Suprapubic skin (tissue), 4 donors: ENCODE measurements at places on chromosomes 6 and 20. TPM values are rescaled to one million over a fixed set of nuclear protein-coding genes. Genes with fewer than 3 reads are reported as not detected.
A peak's percentile ranks its signal among the peaks of the same experiment; 100 is the strongest.

DNA sequence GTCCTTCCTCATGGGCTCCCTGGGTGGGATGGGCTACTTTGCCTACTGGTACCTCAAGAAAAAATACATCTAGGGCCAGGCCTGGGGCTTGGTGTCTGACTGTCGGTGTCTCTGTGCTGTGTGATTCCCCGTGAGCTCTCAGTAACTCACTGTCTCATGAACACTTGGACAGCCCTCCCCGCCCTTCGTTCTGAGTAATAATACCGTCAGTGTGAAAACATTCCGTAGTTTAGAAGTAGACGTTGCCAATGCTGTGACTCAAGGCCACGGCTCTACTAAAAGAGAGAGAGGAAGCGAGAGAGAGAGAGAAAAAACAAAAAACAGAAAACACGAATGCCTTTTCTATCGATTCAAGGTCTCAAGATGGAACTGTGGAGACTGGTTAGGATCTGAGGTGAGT lies 31.8 kb downstream of the FITM2 start:
- DNase-seq: no peak

DNA sequence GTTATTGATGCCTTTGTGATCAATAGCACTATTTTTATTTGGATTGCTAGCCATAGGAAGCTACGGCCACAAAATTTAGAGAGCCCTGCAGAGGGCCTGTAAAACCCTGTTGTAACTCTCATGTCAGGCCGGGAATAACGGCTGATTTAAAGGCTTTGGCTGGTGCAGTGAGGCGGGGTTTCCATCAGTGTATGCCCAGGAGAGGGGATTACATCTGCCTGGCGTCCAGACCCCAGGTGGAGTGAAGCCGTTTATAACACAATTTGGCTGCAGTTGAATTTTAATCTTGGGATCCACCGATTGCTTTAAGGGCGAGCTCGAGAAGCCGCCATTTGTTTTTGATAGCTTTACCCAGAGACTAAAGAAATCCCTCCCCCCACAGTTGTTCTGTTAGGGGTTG lies 29.1 kb upstream of the APCDD1L start:
- DNase-seq: no peak

- no peak for DNase-seq
Observed at GRCh38 chr20:48025051-48025515, 239.8 kb upstream of the SULF2 start.

- no peak for DNase-seq
Observed at GRCh38 chr6:160871320-160871719, 120.2 kb upstream of the MAP3K4 start.

DNA sequence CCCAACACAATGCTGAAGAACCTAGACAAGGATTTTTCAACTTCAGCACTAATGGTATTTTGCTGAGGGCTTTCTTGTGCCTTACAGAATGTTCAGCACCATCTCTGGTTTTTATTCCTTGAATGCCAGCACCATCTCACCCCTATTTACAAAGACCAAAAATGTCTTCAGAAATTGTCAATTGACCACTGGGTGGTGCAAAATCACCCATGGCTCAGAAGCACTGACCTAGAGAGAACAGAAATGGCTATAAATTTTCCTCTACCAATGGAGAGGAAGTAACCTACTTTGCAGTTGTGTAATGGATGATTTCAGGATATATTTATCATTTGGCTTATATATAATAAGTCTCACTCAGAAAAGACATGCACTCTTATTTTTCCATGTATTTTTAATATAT lies 431.0 kb upstream of the IRAK1BP1 start:
- no peak for DNase-seq

DNA sequence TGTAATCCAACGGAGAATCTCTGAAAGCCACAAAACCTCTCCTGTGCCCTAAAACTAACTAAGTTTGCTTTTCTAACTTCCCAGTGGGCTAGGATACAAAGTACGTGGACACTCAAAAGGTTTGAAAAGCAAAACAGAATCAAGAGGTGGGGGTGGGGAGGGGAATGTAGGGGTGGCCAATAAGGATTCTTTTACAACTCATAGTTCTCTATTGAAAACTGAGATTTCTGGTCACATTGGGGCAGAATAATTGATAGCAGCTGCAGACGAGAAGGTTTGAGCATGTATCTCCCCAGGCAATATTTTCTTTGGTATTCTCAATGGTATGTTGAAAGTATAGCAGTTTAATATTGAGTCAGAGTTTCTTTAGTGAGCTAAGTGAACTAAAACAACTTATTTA lies 376.7 kb upstream of the CITED2 start:
- DNase-seq: no peak

GRCh38 chr6:166045173-166045859 lies 122.3 kb downstream of the TBXT start:
- DNase-seq: no peak

DNA sequence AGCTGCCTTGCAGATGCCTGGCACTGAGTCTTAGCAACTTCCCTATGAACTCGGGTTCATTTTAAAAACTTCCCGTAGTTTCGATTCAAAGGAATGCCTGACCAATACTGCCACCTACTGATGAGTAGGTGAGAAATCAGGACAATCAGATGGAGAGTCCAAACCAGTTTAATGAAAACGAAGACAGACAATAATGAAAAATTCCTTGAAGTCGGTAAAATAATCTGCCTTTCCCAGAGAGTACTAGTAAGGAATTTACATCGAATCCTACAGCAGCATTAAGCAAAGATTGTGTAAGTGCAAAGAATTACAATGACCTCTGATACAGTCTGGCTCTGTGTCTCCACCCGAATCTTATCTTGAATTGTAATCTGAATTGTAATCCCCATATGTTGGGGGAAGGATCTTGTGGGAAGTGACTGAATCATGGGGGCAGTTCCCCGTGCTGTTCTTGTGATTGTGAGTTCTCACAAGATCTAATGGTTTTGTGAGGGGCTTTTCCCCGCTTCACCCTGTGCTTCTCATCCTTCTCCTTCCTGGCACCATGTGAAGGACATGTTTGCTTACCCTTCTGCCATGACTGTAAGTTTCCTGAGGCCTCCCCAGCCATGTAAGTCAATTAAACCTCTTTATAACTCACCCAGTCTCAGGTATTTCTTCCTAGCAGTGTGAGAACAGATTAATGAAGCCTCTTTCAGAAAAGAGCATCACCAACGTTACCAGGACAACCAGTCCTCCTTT lies 134.4 kb downstream of the ARHGAP18 start:
- no peak for DNase-seq

- DNase-seq: no peak
Observed at GRCh38 chr20:45368221-45368980, 5.4 kb downstream of the SYS1 start.

DNA sequence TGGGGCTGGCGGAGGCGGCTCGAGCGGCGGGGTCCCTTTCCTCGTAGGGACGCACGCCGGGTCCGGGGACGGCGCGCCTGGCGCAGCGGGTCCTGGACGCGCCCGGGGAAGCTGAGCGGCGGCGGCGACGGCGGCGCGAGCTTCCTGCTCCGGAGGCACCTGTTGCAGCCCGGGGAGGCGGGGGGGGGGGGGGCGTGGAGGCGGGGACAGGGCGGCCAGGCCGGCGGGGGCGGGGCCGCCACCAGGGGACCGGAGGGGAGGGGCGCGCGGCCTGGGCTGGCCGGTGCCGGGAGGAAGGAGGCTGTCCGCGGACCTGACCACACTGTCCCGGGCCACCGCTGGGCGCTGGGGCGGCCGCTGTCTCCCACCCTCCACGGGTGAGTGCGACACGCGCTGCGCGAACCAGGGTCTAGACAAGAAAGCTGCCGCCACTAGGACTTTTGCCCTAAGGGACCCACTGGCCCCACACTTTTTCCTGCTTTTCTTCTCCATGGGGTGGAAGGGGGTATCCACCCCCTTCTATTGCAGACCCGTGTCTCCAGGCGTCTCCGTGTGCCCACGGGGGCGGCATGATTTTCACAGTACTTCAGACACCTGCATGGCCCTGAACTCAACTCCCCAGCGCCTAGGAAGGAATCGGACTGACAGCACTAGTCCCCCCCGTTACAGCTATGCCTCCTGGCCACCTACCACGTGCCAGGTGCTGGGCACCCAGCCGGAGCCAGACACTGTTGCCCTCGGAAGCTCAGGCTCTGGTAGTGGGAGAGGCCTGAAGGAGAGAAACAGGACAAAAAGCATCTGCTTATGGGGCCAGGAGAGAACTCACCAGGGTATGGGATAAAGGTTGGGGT lies at the start of gene NFATC2:
Gene NFATC2 (minus strand): TSS at position 149 of the 851 bp plus-strand sequence. CDS start 220 bp downstream, outside the sequence.
- no peak for DNase-seq

DNA sequence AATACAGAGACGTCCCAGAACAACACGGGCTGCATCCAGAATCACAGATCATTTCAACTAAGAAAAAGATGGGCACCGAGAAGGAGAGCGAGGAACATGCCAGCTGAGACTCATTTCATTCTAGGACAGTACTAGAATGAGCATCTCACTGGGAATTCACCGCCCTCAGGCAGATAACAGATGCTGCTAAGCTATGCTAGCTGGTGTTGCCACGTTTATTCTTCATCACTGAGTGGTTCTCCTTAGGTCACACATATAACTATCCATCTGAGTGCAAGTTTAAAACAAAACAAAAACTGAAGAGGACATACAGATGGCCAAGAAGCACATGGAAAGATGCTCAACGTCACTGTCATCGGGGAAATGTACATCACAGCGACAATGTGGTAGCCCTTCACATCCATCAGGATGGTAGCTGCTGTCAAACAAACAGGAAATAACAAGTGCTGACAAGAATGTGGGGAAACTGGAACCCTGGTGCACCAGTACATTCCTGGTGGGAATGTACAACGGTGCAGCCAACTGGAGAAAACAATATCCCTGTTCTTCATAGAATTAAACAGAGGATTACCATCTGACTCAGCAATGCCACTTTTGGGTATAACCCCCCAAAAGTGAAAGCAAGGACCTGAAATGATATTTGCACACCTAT lies 97.6 kb downstream of the SLC22A23 start:
- DNase-seq: peak; percentile 37

GRCh38 chr6:98041921-98042320 lies 758.9 kb upstream of the MMS22L start:
- no peak for DNase-seq

DNA sequence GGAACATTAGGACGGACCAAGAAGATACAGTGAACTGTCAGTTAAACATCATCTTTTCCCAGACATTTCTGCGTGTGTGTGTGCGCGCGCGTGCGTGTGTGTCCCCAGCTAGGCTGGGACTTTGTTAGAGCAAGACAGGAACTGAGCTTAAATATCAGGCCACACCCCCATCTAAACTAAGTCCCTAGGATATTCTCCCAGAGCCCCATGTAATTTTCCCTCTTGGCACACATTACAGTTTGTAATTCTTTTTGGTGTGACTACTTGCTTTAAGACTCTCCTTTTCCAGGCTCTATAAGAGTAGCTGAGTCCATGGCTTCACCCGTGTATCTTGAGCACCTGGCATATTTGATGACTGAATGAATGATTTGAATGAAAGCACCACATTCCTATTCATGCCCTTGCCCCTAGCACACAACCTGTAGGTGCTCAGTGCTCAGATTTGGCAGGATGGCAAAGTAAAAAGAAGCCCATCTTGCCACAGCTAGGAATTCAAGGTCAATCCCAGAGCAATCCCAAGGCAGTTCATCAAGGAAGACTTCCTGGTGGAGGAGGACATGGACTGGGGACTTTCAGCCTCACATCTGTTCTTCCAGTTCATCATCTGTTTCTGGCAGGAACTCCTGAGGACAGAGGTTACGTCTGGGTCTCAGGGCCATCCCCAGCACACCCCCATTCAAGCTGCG lies 69.2 kb downstream of the MRPL14 start:
- no peak for DNase-seq

GRCh38 chr20:39835130-39835842 lies 853.8 kb downstream of the MAFB start:
- no peak for DNase-seq

DNA sequence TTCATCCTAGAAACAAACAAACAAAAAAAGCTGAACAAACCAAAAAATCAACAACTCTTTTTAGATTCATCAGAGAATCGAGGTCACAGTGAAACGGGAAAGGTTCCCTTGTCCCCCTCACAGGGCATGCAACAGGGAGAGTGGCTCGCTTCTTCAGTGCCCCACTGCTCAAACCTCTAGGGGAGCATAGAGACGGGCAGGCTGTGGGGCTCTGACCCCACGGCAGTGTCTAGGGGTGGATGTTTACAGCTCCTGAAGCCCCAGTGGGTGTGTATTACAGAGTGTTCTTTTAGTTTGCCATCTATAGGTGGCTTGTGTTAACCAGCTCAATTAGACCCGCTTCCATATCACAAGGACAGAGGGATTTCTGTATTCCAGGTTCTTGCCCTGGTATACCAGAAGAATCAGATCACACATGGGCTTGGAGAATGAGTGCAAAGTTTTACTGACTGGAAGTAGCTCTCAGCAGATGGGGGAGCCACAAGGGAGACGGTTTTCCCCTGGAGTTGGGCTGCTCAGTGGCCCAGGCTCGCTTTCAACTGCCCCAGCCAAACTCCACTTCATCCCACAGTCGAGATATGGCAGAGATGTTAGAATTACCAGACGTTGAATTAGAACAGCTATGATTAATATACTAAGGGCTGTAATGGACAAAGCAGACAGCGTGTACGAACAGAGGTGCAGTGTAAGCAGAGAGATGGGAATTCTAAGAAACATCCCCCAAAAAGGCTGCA lies 192.6 kb upstream of the CST7 start:
- DNase-seq: no peak

Gene GRM4
- not detected for total RNA-seq

Gene TRIM10
- 0.76 TPM for total RNA-seq

Gene ZSCAN16
- total RNA-seq: 2.4 TPM

Gene RIMS4
- total RNA-seq: 0.62 TPM

Gene CABLES2
- 7.2 TPM for total RNA-seq
